ENCODE measurements at places on chromosomes 7 and 10.
A peak's percentile ranks its signal among the peaks of the same experiment; 100 is the strongest.

GRCh38 chr10:79184657-79185056, 115.9 kb downstream of the ZMIZ1 start:
- DNase-seq, result no peak

- no peak for DNase-seq
These were observed 43.8 kb downstream of the ZNF467 start for GRCh38 chr7:149729586-149729982.

- DNase-seq, result no peak
These were observed 45.6 kb downstream of the CNNM2 start for GRCh38 chr10:102963756-102964025.

- DNase-seq, result peak; percentile 31
These were observed 129.8 kb upstream of the PPP1R3A start for GRCh38 chr7:114048386-114049235.

- DNase-seq, result no peak
These were observed 8.9 kb upstream of the VSTM4 start for GRCh38 chr10:49123981-49124950.

- DNase-seq, result no peak
These were observed 555.9 kb upstream of the DPP6 start for GRCh38 chr7:153496257-153496656.

GRCh38 chr10:91593366-91593765, 39.5 kb downstream of the PPP1R3C start:
- DNase-seq, result no peak

DNA sequence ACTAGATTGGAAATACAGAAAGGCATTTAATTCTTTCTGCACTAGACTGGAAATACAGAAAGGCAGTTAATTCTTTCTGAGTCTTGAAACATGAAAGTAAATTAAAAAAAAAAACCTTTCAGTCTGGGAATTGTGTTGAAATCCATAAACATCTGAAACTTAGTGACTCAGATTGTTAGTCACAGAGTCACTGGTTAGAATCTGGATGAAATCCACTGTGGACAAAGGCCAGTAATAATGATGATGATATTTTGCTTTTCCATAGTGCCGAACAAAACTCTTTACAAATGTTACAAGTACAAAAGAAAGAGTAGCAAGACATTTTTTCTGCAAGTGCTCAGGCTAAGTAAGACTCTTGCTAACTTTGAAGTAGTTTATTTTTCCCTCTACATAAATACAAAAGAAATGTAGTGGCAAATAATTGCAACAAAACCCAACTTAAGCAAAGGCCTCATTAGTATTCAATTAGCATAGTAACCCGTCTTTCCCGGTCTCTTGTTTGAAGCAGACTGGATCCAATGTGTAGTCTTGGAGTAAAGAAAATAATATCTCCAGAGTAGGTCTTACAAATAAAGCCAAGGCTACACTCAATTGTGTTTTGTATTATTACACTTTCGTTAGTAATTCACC, 5.8 kb upstream of the PRTFDC1 start:
- peak; percentile 95 for DNase-seq

DNA sequence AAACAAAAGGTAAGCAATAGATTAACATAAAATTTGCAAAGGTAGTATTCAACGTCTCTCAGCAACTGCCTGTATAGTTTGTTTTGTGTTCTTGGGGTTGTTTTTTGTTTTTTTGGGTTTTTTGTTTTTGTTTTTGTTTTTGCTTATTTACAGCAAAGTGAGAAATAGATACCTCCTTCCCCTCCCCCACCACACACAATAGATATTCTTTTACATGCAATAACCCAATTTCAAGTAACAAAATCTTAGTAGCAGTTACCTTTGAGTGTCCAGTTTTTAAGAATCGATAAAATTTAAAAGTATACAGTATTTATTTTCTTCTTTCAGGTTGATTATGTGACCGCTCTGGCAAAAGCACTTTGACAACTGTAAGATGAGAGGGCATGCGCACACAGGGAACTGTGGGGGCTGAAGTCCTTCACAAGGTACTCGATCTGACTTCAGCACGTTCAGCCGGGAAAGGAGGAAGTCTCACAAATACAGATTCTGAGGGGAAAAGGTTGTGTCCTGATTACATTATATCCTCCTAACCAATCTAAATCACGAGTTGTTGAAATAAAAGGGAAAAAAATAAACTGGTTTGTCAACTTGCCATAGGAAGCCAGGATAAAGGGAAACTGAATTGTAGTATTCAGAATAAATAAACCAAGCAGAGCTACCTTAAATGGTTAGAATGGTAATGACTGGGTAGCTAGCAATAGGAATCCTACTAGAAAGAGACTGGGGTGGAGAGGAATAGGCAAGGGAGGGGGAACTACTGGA, 47.8 kb downstream of the CPEB3 start:
- DNase-seq, result peak; percentile 80

GRCh38 chr10:21726601-21727225, 192.7 kb downstream of the MLLT10 start:
- no peak for DNase-seq

DNA sequence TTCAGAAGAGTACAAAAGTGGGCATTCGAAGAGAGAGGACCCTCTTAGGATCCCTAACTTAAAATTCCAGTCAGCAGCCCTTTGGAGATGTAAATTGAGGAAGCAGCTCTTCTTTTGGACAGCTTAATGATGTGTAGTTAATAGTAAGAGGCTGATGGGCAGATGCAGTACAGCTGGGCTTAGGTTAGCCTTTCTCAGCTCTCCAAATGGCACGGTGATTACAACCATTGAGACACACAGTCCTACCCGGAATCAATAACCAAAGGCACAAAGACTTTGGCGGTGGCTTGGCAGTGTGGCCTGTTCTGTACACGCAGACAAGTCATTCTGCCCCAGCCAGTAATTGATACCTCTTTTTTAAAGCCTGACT, 26.8 kb downstream of the GAD2 start:
- DNase-seq, result no peak

GRCh38 chr7:114082642-114083165, 163.9 kb upstream of the PPP1R3A start:
- peak; percentile 56 for DNase-seq

DNA sequence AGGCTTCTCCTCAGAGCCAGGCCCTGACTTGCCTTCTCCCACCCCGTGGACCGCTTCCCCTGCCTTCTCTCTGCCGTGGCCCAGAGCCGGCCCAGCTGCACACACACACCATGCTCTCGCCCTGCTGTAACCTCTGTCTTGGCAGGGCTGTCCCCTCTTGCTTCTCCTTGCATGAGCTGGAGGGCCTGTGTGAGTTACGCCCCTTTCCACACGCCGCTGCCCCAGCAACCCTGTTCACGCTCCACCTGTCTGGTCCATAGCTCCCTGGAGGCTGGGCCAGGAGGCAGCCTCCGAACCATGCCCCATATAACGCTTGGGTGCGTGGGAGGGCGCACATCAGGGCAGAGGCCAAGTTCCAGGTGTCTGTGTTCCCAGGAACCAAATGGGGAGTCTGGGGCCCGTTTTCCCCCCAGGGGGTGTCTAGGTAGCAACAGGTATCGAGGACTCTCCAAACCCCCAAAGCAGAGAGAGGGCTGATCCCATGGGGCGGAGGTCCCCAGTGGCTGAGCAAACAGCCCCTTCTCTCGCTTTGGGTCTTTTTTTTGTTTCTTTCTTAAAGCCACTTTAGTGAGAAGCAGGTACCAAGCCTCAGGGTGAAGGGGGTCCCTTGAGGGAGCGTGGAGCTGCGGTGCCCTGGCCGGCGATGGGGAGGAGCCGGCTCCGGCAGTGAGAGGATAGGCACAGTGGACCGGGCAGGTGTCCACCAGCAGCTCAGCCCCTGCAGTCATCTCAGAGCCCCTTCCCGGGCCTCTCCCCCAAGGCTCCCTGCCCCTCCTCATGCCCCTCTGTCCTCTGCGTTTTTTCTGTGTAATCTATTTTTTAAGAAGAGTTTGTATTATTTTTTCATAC, 38.0 kb downstream of the LIMK1 start:
- no peak for DNase-seq

DNA sequence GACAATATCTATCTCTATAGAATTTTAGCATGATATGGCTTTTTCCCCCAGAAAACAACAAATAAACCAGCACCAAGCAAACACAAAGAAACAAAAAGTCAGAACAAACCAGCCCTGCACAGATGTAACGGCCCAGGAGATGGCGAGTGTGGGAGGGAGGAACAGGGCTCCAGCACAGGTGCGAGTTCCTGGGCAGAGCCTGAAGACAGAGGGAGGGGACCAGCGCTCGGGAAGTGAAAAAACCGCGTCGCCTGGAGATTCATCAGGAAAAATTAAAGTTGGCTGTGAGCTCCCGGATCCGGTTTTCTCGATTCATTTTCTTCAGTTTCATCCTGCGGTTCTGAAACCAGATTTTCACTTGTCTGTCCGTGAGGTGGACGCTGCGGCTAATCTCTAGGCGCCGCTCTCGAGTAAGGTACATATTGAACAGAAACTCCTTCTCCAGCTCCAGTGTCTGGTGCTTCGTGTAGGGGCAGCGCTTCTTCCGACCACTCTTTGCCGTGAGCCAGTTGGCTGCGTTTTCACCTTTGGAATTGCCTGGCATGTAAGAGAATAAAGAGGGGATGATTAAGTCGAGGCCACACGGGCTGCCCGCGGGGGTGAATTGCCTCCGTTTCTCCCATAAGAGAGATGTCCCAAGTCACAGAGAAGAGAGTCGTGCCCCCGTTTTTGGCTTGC, 2.3 kb downstream of the HOXA10 start:
- DNase-seq, result no peak

DNA sequence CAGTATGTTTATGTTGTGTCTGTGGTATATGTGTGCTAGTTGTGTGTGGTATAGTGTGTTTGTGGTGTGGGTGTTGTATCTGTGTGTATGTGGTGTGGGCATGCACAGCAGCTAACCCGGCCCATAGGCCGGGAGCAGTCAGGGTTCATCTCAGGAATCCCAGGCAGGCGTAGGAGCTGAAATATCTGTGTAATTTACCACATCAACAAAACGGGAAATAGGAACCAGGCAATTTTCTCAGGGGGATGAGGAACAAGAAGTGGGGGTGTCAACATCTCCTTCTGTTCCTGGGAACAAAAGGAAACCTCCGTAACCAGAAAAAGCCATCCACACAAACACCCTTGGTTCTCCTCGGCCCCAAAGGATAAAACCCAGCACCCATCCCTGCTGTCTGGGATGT, 24.5 kb upstream of the ZNF488 start:
- DNase-seq, result no peak

DNA sequence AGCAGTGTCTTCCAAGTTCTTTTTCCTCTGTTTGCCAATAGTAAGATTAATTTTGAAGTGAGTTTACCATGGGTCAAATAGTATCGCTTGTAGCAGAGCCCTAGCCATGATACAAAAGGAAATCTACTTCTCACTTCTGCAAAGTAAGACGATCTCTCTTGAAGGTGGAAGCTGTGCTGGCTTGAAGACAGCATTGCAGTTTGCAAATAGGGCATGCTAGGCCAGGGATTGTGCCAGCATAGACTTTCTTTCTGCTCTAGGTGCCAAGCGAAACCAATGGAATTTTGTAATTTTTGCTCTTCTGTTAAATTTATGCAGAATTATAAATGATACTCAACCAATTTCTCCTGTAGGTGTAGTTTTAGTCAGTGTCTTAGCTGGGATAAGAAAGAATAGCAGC, 74.5 kb downstream of the SLC13A1 start:
- no peak for DNase-seq

GRCh38 chr10:4053940-4054339, 268.9 kb upstream of the KLF6 start:
- no peak for DNase-seq

DNA sequence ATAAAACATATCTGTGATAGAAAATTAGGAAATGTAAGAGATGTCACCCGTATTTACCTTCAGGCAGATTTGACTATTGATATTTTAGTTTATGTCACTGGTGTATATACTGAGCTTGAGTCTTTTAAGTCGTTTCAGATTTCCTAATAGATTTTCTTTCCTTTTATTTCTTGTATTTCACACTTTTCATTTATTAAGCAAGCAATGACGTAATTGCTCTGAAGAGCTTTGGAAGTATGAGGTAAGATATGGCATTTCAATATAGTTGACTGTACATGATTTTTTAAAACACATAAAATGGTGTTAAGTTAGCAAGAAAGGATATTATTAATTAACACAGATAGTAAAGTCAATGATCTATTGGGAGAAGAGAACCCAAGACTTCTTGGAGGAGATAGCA, 652.6 kb downstream of the SORCS1 start:
- DNase-seq, result no peak

DNA sequence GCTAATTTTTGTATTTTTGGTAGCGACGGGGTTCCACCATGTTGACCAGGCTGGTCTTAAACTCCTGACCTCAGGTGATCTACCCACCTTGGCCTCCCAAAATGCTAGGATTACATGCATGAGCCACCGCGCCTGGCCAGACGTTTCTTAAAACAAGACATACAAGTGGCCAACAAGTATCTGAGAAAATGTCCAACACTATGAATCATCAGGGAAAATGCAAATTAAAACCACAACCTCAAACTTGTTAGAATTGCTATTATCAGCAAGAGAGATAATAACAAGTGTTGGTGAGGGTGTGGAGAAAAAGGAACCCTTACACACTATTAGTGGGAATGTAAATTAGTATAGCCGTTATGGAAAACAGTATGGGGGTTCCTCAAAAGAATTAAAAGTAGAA, 148.6 kb downstream of the SUGCT start:
- no peak for DNase-seq

DNA sequence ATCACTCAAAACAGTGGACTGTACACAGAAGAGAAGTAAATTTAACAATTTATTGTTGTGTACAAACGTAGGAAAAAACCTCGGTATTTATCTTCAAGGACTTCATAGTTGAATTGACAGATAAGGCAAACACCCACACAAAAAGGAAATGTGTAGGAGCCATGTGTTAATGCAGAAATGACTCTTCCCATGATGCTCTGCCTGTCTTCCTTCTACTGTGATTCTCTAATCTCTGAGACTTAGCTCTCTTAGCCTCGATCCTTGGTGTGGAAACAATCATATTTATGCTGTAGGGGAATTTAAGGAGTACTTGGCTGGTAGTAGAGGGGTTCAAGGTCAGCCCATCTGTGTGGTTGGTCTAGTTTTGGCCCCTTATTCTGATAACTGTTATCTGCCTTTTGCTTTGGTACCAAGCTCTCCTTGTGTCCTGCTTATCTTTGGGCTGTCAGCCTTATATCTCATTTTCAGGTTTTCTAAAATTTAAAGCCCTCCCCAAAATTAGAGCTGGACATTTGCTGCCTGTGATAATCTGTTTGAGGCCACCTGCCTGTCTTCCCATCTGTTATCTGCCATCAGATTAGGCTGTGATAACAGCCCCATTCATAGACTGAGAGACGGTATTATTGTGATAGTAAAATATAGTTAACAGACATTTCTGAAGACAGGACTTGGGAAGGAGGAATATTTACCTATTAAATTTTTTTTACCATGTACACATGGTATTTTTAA, 81.7 kb downstream of the GPR85 start:
- DNase-seq, result no peak

DNA sequence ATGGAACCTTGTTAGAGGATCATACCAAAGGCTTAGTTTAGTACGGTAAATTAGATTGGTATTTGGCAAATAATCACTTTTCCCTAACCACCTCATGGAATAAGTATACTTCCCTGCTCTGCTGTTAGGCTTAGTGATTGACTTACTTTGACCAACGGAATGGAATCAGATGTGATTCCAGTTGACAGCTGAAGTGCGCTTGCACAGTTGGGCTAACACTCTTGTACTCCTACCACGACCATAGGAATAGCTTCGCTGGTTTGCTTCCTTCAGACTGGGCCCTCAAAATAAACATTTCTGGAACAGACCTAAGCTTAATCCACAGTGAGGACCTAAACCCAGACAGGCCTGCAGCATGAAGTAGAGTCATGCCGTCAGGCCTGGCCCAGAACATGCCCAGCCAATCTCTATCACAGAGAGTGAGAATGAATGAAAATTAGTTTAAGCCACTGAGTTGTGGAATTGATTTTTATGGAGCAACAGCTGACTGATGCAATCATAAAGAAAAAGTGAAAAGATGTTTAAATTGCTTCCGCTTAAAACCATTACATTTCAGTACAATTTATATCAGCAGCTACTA, 122.3 kb downstream of the DOCK4 start:
- DNase-seq, result no peak
